NCI-H1105 treated with DMSO at 0.1 percent for 48 hours (cell line): ENCODE measurements at places on chromosomes 7 and 10.

DNA sequence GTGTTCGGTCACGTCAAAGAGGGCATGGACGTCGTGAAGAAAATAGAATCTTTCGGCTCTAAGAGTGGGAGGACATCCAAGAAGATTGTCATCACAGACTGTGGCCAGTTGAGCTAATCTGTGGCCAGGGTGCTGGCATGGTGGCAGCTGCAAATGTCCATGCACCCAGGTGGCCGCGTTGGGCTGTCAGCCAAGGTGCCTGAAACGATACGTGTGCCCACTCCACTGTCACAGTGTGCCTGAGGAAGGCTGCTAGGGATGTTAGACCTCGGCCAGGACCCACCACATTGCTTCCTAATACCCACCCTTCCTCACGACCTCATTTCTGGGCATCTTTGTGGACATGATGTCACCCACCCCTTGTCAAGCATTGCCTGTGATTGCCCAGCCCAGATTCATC is 6.5 kb downstream of the PPIF start:
- no peak for DNase-seq

GRCh38 chr7:625376-625971 is 101.0 kb upstream of the DNAAF5 start:
- DNase-seq: no peak

DNA sequence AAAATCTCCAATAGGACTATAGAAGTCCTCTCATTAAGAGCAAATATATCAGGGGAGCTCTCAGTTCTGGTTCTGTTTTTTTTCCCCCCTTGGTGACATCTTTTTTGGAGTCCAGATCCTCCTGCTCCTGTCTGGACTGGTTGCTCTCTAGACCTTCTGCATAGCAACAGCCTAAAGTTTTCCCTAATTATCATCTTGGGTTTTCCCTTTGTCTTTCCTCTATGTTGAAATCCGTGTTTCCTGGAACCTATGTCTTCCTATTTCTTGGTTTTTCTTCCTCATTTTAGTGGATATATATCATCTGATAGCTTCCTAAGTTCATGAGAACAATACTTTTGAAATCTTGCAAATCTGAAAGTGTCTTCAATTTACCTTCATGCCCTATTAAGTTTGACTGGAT is 29.7 kb upstream of the MTERF1 start:
- DNase-seq: no peak

GRCh38 chr7:142111499-142111898 is at the start of gene MGAM2:
MGAM2 (plus strand) TSS chr7:142111718; CDS start chr7:142116874, 5,156 bp downstream.
- DNase-seq: no peak

DNA sequence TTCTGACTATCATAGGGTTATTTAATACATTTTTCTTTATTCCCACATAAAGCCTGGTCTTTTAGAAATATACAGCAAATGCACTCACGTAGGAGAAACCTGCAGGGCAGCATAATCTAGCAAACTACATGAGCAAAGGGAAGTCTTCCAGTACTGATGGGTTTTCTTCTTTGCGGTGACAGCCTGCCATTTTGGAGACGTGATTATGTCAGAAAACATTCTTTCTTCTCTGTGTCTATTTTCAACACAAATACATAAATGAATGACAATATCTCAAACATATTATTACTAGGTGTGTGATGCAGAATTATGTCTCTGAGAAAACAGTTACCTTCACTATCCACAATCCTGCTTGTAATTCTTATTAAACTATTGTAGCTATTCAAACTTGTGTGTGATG is 425.0 kb downstream of the GPAM start:
- DNase-seq: no peak

DNA sequence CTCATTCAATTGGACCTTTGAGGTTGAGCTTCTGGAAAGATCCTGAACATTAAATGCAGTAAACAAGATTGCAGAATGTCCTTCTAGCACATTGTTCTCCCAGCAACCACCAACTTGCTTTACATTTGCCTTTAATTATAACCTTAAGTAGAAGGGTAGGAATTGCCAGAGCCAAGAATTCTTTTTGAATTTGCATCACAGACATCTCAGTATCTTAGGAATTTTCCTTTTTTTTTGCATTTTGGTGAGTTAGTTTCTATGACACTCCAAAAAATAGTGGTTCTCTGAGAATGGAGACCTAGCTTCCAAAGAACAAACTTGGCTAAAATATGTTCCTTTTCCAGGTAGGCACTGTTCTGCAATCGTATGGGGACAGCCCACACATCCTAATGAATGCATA is 456.0 kb downstream of the GATA3 start:
- no peak for DNase-seq

GRCh38 chr7:137462074-137462715 is 118.7 kb upstream of the PTN start:
- no peak for DNase-seq

DNA sequence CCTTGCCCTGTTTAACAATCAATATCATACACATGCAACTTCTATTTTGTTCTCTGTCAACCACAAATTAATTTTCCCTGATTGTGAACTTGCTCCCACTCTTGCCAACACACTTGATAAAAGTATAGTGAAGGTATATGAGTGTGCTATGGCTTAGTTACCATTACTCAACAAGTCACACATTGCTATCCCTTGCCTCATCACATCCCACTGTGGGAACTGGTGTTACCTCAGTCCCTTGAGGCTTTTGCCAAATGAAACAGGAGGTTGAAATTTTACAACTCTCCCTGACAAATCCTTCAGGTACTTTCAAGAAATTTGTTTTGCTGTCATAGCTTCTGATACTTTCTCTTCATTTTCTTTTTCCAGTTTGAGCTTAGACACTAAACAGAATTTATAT is 472.5 kb upstream of the SEMA3D start:
- DNase-seq: no peak

DNA sequence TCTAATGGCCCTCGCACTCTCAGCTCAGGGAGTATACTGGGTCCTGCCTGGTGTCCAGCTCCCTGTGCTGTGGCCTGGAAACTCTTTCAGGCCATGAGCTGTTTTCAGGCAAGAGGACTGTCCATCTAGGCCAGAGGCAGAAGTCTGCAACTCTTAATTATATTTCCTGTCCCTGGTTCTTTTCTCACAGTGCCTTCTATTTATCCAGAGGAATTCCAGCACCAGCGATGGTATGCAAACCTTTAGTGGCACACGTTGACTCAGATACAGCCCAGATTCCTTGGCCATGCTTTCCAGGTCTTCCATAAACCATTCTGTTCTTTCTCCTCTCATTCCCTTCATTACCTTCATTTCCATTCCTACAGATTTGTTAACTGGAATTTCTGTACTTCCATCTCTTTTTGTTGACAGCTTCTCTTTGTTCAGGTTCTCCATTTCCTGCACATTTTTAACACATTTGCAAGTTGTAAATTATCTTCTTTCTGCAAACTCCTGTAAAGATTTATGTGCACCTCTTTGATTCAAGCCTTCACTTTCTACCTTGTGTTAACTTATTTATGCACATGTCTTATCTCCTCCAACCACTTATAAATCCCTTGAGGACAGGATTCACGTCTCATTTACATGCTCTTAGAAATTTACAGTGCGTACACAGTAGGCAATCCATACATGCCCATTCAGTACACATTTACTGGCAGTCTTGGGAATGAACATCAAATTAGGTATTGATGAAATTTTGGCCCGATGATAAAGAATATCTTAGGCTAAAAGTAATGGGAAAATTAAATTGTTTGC is 172.1 kb downstream of the CELF2 start:
- no peak for DNase-seq

GRCh38 chr7:51080622-51081269 is 235.9 kb downstream of the COBL start:
- DNase-seq: no peak

- DNase-seq: no peak
Observed at GRCh38 chr7:37987732-37988131, 67.3 kb downstream of the EPDR1 start.

DNA sequence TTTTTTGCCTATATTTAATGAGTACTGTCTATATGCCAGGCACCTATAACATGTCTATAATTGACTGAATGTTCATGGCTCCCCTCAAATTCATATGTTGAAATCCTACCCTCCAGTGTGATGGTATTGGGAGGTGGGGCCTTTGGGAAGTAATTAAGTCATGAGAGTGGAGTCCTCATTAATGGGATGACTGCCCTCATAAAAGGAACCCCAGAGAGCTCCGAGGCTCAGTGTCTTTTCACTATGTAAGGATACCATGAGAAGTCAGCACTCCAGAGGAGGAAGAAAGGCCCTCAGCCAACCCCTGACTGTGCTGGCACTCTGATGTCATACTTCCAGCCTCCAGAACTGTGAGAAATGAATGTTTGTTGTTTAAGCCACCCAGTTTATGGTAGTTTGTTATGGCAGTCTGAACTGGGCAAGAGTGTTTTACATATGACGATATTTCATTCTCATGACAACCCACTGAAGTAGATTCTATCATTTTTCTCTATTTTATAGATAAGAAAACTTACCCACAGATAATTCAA is 61.1 kb upstream of the PCGF5 start:
- DNase-seq: no peak

- no peak for DNase-seq
Observed at GRCh38 chr10:19247843-19248242, 199.2 kb downstream of the MALRD1 start.

- DNase-seq: no peak
Observed at GRCh38 chr10:131841661-131842139, 59.1 kb upstream of the PPP2R2D start.

GRCh38 chr10:132197271-132198067 is 10.7 kb downstream of the DPYSL4 start:
- DNase-seq: no peak

DNA sequence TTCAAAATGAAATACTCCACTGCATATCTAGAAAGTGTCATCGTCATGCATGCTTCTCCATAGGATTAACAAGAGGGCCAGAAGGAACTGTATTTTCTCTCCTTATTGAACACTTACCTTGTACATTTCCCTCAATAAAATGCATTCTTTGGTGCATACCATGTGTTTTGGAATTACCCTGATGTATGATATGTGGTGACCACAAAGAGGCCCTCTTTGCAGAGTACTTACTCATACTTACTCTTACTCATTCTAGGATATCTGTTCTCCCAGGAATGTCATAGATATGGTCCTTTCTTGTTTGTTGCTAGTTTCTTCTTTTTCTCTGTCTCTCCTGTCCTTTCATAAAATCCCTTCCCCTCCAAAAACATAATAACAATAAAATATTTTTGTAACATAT is 1087.1 kb upstream of the POT1 start:
- DNase-seq: no peak

- no peak for DNase-seq
Observed at GRCh38 chr7:13770305-13770704, 219.2 kb downstream of the ETV1 start.

DNA sequence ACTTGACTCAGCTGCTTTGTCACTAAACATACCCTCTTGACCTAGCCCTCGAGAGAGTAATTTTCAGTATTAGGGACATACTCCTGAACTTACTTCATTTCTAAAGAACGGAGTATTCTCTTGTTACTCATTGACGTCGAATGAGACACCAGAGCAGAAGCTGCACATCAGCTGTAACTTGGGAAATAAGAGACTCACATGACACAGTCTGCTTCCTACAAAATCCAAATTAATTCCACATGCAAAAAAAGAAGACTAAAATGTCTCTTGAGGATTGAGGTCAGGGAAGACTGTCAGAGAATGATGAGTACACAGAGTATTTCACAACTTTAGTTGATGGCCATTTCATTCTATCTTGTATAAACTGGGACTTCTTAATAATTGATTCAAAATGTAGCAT is 114.7 kb upstream of the EGFR start:
- no peak for DNase-seq

DNA sequence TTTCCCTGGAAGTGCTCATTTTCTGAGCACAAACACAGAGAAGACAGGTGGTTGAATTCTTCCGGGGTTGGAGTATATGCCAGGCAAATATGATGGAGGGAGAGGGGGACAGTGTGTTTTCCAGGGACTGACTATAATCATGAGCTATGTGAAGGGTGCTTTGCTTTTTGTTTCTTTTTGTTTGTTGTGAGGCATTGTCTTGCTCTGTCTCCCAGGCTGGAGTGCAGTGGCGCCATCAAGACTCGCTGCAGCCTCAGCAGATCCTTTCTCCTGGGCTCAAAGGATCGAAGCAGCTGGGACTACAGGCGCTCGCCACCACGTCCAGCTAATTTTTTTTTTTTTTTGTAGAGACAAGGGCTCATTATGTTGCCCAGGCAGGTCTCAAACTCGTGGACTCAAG is 47.3 kb upstream of the CPN1 start:
- no peak for DNase-seq

DNA sequence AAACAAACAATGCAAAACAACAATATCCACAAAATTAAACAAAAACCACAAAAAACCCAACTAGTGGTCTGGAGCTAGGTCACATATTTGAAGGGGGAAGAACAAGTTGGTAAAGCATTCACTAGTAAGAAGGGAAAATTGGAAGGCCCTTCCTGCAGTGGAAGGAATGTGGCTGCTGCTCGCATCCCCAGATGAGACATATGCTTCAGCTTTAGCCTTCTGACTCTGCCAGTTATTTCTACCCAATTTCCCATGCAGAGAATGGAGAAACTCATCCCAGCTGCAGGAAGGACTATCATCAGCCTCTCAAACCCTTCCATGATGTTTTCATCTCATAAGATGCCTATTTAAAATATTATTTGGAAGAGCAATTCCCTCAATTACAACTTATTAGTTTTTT is 176.6 kb downstream of the BMPER start:
- DNase-seq: no peak

DNA sequence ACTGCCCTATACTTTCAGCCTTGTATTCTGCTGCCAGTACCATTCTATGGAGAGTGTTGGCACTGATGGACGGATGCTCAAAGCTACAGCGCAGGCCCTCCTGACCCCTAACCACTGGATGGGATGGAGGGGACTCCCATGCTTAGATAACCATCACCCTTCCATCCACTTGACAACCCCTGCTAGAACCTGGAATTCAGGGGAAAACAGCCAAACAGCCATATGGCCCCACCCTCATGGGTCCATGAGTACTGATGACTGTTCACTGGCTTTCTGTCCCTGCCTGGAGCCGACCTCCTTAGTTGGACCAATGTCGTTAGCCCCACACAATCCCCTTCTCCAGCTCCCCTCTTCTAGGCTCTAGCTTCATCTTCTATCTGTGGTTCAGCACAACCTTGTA is 16.2 kb downstream of the DUSP5 start:
- no peak for DNase-seq

GRCh38 chr10:48306870-48307710 is 613 bp downstream of the MAPK8 start:
- peak; percentile 41 for DNase-seq

- peak; percentile 74 for DNase-seq
Observed at GRCh38 chr10:76303682-76304316, 872.4 kb downstream of the LRMDA start.

DNA sequence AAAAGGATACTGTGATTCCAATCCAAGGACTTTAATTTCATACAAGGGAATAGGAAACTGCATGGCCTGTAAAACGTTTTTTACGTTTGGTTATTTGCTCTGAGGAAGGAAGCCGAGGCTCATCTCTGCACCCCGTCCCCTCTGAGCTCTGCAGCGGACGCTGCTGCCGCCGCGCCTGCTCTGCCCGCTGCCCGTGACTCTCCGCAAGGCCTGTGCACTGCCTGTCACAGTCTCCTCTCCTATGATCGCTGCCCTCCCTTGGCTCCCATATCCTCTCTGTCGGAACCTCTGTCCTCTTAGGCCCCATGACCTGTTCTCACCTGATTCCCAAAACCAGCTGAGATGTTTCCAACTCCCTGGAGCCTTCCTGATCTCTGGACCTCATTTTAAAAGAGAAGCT is 320.3 kb upstream of the ZNF32 start:
- DNase-seq: no peak
